Muscle of leg (tissue), 16 donors: ENCODE measurements at places on chromosomes 3 and 15. TPM values are rescaled to one million over a fixed set of nuclear protein-coding genes. Genes with fewer than 3 reads are reported as not detected.

Gene SPCS1
- polyA plus RNA-seq, result 93.7 TPM

Gene STXBP5L
- 0.01 TPM for polyA plus RNA-seq

DNA sequence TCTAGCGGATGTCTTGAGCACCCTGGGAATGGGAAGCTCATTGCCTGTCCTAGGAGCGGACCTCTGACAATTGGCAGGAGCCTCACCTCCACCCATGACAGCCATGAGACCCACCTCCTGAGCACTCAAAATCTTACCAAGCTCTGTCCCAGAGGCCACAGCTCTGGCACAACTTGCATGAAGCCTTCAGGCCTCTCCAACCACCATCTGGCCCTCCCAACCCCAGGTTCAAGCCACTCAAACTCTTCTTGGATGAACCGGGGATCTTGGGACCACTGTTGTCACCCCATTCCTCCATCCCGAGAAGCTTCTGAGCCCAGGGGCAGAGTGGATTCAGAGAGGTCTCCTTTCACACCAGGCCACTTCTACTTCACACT lies 1.5 kb downstream of the VIPR1 start:
- no peak for DNase-seq

Gene CTXN2
- polyA plus RNA-seq, result not detected

Gene GCHFR
- 4.7 TPM for polyA plus RNA-seq

GRCh38 chr3:179037351-179037750 lies 34.3 kb downstream of the ZMAT3 start:
- peak; percentile 31 for DNase-seq

GRCh38 chr15:72502220-72502809 lies 28.2 kb downstream of the ARIH1 start:
- no peak for DNase-seq
